A549 (cell line): ENCODE measurements at places on chromosomes 5 and 9.

- DNase-seq = no peak
Observed at GRCh38 chr9:134178768-134179551, 14.6 kb upstream of the RNU6ATAC start.

DNA sequence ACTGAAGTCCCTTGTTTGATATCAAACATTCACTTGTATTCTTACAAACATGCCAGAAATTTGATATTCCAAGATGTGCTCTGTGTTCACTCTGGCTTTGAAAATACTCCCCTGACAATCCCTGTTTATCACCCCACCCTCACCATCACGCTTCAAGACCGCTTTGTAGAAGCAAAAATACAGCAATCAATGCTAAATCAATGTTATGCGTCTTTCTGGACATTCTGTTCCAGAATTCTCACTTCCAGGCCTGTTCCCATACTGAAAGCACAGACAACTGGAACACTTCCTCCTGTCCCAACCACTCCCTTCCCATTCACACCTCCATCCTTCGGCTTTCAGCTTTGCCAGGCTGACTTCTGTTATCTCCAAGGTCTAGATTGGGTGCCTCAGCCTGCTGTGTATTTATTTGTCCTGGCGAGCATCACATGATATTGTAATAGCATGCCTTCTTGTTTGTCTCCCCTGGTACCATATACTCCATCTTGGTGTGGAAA is 72.8 kb downstream of the SNCAIP start:
- DNase-seq = no peak

- DNase-seq = peak; percentile 18
Observed at GRCh38 chr9:16030528-16031185, 477.8 kb downstream of the CCDC171 start.

- DNase-seq = no peak
Observed at GRCh38 chr9:227860-228259, 13.2 kb downstream of the DOCK8 start.

DNA sequence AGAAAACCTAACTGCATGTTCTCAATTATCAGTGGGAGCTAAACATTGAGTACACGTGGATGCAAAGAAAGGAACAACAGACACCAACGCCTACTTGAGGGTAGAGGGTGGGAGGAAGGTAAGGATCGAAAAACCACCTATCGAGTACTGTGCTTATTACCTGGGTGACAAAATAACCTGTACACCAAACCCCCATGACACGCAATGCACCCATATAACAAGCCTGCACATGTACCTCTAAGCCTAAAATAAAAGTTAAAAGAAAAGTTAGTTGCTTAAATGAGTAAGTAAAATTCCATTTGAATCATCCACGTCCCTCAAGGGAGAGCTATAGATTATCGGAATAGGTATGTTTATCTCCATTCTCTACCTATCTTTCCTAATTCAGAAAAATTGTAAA is 210.2 kb upstream of the ADCY2 start:
- DNase-seq = no peak

GRCh38 chr9:114551750-114552685 is 35.6 kb upstream of the ATP6V1G1 start:
- peak; percentile 97 for DNase-seq

- no peak for DNase-seq
Observed at GRCh38 chr5:159453209-159453608, 122.9 kb upstream of the IL12B start.

- DNase-seq = no peak
Observed at GRCh38 chr5:16965581-16965980, 29.5 kb upstream of the MYO10 start.

DNA sequence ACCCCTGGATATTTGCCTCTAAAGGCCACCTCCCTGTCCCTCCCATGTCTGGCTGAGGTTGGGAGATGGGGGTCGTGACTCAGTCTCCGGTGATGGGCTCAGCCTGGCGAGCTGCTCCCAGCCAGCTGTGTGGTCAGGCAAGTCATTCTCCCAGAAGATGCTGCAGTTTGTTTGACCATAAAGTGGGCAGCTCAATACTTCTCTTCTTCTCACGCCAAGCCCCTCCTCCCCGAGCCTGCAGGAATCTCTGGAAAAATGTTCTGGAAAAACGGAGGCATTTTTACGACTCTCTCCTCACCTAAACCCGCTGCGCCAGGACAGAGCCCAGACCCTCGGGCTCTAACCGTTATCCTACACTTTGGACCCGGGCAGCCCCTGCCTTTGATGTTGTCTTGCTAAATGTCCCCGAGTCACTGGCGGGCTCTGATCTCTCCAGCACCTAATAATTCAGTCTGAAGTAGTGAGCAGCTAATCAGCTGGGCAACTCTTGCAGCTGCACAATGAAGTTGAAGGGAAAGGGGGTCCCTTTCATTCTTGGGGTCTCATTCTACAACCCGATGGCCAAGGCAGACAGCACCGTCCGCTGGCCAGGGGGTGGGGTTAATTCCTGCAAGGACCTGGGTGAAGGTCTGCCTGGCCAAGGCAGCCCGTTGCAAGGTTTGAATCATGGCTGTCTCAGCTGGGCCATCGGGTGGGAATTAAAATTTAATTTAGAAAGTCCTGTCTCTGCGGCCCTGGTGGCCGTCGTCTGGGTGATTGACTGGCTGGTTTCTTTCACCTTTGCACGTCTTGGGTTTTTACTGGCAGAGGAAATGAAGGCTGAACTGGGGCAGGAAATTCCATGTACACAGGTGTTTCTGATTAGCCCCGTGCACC is 12.3 kb downstream of the DCANP1 start:
- DNase-seq = no peak

DNA sequence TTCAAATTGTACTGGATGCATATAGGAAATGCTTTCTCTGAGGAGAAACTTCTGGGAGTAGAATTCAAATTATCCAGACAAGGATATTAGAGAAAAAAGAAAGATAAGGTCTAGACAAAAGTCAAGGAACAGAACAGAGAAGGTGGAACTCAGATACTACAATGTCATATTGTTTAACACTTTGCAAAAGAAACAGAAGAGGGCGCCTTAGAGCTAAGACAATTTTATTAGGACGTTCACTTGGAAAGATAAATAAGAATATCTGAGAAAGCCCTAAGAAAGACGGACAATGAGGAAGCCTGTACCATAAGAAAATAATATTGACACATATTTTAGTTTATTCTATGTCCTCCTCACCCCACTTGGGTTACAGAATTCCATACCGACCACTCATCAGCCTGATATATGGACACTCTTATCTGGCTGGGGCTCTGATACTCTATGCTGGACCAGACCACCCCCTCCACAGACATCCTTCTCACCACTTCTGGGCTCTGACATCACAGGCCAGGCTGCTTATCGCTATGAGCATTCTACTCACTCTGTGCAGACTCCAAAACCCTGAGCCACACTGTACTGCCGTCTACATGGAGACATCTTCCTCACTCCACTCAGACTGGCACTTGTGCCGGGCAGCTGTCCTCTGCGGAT is 9.1 kb upstream of the AK3 start:
- DNase-seq = peak; percentile 46

GRCh38 chr9:132456241-132456640 is 46.2 kb downstream of the CFAP77 start:
- no peak for DNase-seq
